ENCODE measurements at places on chromosomes 5 and 9. TPM values are rescaled to one million over a fixed set of nuclear protein-coding genes. Genes with fewer than 3 reads are reported as not detected.
A peak's percentile ranks its signal among the peaks of the same experiment; 100 is the strongest.

Gene RFK
- 13.5 TPM for total RNA-seq

Gene CDX1
- not detected for total RNA-seq

Gene SPATA24
- total RNA-seq = 7.5 TPM

Gene PCDHB13
- 0.09 TPM for total RNA-seq

Gene PROB1
- total RNA-seq = 1.3 TPM

Gene TMEM171
- 0.35 TPM for total RNA-seq

Gene SGCD
- total RNA-seq = not detected

DNA sequence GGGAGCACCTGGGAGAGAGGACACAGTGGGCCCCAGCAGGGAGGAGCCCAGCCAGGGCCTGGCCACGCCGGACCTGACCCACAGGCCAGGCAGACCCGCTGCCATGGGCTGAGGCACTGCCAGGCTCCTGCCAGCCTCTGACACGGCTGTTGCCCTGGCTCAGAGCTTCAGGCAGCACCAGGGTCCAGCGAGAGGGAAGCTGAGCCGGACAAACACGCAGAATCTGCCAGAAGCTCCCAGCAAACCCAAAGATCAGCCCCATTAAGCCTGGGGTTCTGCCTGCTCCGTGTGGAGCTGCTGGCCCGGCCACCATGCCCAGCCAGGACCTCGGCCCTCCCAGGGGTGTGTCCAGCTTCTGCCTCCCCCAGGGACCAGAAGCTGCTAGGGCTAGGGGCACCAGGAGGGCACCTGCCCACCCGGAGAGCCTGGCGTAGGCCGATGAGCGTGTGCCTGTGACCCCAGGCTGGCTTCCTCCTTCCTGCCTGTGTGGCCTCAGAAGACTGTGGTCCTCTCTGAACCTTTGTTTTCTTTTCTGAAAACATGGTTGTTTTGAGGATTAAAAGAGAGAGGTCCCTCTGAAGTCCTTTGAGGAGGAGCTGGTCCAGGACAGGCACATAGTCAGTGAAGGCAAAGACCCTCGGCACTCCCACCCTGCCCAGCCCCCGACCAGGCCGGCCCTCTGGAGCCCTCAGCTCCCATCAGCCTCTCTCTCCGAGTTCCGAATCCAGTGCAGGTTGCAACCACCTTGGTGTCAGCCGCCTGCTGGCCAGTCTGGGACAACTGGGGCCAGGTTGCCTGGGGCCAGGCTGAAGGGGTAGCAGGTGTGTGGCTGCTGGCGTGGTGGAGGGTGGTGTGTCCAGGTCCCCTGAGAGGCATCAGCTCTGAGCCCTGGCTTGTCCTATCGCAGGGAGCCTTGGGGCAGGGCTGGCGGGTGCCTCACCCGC is 39.6 kb downstream of the KCNT1 start:
- no peak for DNase-seq

DNA sequence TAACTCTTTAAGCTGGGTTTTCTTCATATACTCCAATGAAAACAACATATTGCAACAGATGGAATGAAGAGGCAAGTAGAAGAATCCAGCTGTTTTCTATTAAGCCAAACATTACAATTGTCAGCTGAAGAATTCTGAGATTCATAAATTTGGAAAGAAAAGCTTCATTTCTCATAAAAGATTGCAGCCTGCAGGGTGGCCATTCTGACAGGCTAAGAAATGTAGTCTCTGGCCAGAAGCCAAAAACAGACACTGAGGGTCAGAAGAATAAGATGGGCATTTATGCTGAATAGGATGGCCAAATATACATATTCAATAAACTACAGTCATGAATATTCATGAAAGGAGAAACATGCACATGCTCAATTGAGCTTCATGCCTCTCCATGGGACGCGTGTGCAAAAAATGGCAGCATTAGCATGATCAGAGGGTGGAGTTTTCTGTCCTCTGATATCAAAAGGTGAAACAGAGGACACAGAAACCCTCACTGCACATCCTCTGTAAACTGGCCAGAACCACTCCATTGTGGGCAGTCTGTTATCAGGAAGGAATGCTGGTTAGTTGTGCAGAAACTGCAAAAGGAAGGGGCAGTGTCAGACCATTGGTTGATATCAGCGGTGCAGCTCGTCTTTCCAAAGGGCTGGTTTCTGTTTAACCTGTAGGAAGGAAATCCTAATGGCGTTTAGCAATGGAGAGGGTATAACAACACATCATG is 50.2 kb downstream of the FXN start:
- DNase-seq = no peak

- DNase-seq = no peak
Measured at GRCh38 chr9:133460405-133461175, 812 bp downstream of the CACFD1 start.

DNA sequence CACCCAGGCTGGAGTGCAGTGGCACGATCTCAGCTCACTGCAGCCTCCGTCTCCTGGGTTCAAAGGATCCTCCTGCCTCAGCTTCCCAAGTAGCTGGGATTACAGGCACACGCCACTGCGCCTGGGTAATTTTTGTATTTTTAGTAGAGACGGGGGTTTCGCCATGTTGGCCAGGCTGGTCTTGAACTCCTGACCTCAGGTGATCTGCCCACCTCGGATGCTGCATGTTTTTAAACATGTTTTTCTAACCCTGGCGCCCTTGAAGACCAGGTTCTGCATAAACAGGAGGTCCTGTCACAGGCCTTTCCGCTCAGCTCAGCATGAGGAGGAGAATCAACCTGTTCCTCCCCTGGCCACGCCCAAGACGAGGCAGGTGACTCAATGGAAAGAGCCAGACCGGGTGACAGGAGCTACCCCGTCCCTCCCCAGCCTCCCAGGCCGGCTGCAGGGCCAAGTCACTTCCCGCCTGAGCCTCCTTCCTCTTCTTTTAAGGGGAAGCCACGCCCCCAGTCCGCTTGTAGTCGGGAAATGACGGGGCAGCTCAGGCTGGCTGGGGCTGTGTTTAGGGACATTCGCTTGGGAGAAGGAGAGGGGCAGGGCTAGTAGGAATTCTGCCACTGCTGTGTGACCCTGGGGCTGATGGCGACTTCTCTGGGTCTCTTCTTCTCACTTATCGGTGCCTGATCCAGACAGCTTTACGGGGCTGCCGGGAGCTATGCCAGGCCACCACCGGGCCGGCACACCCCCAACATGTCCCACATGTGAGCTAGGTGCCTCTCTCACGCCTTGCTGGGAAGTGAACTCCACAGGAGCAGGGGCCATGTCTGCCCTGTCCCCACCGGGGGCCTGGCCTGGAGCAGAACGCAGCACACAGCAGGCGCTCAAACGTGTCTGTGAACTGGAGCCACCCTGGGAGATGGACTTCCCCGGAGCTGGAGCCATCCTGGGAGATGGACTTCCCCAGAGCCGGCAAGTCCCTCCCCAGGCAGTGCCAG is 6.1 kb downstream of the NOTCH1 start:
- peak; percentile 81 for DNase-seq

GRCh38 chr9:34400275-34400674 is 23.6 kb upstream of the MYORG start:
- DNase-seq = no peak

DNA sequence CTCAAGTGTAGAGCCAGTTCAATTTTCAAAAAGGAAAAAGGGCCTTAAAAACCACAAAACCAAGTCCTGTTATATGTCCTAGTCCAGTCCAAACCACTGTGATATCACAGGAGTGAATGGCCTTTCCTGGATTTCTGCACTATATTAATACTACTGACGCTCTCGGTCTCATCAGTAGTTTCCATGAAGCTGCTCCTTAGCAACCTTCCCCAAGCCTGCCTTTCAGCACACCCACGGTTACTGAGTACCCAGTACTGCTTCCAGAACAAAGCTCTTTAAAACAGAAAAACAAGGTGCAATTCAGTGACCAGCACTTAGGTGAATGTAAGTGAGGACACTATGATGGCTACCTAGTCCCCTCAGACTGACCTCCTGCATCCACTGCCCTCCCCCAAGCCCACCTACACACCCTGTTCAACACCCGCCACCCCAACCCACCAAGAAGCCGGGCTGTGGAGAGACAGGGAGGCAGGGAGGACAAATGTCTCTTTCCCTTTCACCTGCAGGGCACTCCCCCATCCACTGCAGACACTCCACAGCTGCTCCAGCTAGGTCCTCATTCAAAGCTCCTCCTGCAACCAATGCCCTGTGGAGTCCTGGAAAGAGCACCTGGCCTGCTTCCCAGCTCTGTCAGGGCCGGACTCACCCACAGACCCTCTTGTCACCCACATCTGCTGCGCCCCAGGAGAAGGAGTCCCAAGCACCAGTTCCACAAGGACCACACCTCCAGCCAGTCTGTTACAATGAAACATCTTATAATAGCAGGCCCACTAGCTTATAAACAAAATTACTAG is 25.9 kb downstream of the PSMB7 start:
- DNase-seq = no peak

DNA sequence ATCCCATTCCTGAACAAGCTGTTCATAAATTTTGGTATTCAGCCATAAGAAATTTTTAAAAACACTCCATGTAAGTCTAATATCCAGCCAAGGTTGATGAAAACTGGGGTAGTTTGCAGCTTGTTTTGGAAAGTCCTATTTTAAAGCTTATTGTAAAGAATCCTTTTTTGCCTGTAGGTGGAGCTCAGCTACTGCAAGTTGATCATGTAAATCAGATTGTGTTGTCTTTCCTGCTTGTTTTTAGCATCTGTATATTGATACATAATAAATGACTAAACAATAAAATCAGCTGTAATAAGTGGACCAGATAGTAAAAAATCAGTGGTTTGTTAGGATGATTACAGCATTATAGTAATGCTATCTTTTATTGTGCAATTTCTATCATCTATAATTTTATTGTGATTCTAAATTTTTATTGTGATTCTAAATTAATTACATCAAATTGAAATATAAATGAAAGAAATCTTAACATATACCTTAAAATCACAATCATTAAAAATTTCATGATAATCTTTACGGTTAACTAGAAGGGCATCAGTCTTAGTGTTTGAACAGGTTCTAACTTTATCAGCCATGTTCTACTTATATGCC is 42.4 kb downstream of the CWC27 start:
- DNase-seq = peak; percentile 30

GRCh38 chr9:131606896-131607567 is 61.7 kb downstream of the PRRT1B start:
- no peak for DNase-seq

DNA sequence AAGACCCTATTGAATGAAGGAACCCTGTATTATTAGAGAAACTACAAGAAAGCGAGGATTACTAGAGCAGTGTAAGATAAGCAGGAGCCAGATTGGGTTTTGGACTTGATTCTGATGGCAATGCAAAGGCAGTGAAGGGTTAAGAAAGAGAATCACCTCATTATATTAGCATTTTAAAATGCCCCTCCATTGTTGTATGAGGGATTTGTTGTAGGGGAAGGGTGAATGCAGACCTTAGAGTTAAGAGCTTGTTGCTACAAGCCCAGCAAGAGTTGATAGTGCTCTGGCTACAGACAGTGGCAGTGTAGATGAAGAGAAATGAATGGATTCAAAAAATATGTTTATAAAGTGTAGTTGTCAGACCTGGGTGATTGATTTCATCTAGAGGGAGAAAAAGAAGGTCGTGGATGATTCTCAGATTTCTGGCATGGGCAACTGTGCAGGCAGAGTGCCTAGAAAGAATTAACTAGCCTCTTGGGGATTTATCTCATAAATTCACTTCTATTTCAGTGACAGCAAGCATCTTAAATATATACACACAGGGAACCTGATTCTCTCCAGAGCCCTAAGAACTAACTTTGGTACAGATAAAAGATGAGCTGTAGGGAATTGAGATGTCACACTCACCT is 344.8 kb downstream of the ARRDC3 start:
- no peak for DNase-seq

- no peak for DNase-seq
Measured at GRCh38 chr9:95134457-95134881, 183.0 kb downstream of the FANCC start.

DNA sequence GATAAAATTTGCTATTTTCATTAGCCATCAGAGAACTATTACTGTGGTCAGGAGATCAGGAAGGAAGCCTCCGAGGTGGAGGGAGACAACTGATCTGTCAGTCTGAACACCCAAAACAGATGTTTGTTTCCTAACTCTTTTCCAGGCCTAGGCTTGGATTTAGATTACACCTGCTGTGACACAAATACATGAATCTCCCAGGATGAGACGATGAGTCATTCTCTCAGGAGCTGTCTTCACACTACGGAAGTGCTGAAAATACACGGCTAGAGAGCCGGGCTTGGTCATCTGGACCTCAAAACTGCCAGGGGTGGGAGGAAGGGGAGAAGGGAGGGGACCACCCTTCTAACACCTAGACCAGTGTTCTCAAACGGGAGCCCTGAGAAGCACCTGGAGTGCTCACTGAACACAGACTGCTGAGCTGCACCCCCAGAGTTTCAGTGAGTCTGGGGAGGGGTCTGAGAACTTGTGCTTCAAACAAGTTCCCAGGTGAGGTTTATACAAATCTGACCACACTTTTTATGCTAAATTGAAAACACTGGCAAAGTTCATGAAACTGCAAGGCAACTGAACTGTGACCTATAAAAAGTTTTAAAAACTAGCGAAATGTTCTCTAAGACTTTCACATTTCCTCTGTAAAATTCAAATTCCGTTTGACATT is 80.3 kb upstream of the EQTN start:
- DNase-seq = no peak

DNA sequence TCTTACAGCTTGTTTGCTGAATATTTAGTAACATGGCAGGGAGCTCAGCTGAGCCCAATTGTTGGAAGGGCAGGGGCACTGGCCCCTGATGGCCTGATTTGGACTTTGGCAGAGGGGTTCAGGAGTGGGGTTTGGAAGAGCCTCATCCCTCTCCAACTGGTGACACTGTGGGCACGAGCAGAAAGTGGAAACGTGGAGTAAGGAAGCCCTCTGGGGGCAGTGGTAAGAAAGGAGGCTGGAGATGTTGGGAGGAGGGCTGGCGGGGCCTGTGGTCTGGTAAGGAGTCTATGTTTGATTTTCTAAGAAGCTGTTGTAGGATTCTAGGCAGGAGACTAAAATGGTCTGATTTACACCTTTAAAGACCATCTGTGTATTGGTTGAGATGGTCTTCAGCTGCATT is 208.9 kb downstream of the HSPA4 start:
- DNase-seq = no peak

- DNase-seq = no peak
Measured at GRCh38 chr5:43648499-43649124, 45.6 kb downstream of the NNT start.

DNA sequence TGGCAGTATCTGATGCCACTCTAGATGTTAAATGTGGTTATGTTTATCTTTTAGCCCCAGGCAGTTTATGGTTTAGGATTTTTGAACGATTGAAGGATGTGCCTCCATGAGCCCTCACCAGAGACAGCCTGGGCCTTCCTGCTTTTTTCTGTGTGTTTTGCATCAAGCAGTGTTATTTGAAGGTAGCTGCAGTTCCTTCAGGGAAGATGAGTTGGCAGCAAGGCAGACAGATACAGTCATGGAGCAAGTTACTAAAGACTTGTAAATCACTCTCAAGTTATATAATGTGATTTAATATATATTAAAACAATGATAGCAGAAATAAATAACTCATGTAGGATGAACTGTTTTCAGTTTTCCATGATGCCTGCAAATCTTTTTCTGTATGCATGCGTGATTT is 204.9 kb downstream of the CD180 start:
- DNase-seq = no peak
